ENCODE measurements at places on chromosomes 11 and 22.

GRCh38 chr11:5343474-5344335 is at the start of gene OR51B5:
Gene OR51B5 (minus strand): TSS chr11:5343524. CDS start chr11:5343524, 0 bp downstream.
- DNase-seq, result no peak

GRCh38 chr11:17653611-17654010 is 65.8 kb upstream of the MYOD1 start:
- DNase-seq, result no peak

- no peak for DNase-seq
These were observed 75.3 kb upstream of the MTNR1B start for GRCh38 chr11:92894197-92894596.

DNA sequence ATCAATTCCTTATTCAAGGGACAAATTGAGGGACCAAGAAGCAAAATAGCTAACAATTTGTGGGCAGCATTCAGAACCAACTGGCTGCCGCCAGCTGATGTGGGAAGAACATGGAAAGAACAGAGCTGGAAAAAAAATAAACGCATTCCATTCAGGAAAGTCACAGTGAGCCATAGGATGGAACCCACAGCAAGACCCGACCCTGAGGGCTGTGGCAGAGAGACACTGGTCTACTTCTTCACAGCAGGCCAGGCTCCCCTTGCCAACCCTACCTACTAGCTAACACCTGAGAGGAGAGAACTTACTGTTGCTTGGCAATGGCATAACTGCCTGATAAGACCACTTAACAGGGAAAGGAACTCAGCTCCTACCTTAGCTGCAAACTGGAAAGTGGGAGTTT is 123.5 kb upstream of the APOA1 start:
- no peak for DNase-seq

DNA sequence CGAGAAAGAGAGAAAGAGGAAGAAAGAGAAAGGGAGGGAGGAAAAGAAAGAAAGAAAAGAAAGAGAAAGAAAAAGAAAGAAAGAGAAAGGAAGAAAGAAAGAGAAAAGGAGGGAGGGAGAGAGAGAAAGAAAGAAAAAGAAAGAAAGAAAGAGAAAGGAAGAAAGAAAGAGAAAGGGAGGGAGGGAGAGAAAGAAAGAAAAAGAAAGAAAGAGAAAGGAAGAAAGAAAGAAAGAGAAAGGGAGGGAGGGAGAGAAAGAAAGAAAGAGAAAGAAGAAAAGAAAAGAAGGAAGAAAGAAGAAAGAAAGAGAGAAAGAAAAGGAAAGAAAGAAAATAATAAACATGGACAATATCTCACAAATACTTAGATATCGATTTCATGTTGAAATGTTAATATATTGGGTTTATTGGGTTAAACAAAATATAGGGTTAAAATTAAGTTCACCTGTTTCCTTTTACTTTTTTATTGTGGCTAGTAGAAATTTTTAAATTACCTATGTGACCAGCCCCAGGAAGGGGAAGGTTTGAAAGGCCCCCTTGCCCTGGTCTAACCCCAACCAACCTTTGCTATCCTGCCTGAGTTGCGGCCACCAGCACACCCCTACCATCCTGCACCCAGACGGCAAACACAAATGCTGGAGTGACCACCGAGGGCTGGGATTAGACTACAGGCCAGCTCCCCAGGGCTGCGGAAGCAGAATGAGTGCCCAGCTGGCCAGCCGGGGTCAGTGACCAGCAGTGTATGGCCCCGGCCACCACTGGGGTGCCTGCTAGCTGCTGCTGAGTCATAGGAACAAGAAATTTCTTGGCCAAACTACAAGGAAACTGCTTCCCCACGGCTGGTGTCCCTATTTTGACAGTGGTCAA is 81.0 kb upstream of the FGF3 start:
- DNase-seq, result no peak

GRCh38 chr11:120105576-120105975 is 32.3 kb downstream of the TRIM29 start:
- DNase-seq, result no peak

GRCh38 chr11:116062490-116063171 is 558.4 kb upstream of the CADM1 start:
- no peak for DNase-seq

DNA sequence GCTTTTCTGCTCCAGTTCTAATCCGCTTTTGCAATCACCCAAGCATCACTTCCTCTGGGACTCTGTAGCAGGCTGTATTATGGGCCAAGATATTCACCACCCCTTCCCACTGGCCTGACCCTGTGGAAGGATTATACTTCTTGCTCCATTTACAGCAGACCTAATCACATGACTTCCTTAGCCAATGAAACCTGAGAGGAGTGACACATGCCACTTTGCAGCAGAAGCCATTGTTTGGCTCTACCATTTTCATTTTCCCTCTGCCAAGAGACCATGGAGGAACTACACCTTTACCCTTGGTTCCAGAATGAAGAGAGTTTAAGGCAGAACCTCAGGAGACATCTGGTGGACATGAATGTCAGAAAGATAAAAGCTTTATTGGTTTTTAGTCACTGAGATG is 134.9 kb upstream of the HSD17B12 start:
- DNase-seq, result no peak

GRCh38 chr11:34243600-34244464 is 114.0 kb downstream of the ABTB2 start:
- no peak for DNase-seq

- DNase-seq, result no peak
These were observed 292.8 kb upstream of the SYN3 start for GRCh38 chr22:33350961-33351360.

GRCh38 chr11:130315354-130315970 is 745 bp upstream of the ZBTB44 start:
- DNase-seq, result peak; percentile 64

- no peak for DNase-seq
These were observed 11.6 kb upstream of the PDE2A start for GRCh38 chr11:72685560-72686480.

- DNase-seq, result no peak
These were observed 694.7 kb downstream of the NTM start for GRCh38 chr11:132064987-132065620.

DNA sequence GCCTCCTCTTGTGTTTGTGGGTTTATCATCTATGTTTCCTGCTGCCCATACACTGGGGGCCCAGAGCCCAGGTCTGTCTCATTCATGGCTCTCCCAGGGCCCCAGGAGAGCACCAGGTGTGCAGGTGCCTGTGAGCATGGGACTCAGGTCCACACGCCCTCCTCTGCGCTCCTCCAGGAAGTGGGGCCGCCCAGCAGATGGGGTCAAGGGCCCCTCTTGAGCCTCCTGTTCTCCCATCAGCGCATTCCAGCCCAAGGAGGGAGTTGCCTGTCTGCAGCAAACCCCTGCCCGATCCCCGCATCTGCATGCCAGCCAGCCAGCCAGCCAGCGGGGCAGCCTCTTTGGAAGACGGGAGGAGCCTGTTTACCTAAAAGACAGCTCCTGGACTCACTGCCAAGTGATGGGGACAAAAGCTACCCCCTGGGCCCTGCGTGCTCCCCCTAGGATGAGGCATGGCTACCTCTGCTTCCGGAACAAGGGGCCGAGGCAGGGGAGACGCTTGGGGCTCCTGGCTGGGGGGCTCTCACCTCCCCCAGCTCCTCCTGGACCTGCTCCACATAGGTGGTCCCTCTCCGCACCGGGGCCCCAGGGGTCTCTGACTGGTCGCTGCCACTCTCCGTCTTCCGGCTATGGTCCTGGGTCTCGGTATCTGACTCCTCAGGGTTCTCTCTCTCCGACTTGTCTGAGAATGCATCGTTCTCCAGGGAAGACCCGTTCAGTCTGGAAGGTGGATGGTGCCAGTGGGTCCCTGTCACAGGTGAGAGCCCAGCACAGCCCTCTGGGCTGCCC is 49.7 kb upstream of the CARS1 start:
- DNase-seq, result peak; percentile 12

GRCh38 chr11:12377824-12378593 is 638 bp downstream of the PARVA start:
- peak; percentile 25 for DNase-seq

- DNase-seq, result no peak
These were observed 142.4 kb downstream of the APIP start for GRCh38 chr11:34773826-34774225.

GRCh38 chr11:33256031-33256812 is 959 bp upstream of the HIPK3 start:
- DNase-seq, result no peak

- no peak for DNase-seq
These were observed 85.8 kb downstream of the FANCF start for GRCh38 chr11:22539821-22540256.

DNA sequence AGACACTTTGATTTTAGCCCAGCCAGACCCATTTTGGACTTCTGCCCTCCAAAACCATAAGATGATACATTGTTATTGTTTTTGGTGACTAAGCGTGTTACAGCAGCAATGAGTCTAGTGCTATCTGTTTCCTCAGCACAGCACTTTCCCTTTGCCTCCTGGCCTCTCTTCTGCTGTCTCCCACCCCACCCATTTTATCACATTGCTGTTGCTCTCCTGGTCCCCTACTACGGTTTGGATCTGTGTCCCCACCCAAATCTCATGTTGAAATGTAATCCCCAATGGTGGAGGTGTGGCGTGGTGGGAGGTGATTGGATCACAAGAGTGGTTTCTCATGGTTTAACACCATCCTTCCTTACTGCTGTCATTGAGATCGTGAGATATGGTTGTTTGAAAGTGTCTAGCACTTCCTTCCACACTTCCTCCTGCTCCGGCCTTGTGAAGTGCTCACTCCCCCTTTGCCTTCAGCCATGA is 59.8 kb upstream of the CD82 start:
- no peak for DNase-seq

- no peak for DNase-seq
These were observed 174.4 kb downstream of the MAML2 start for GRCh38 chr11:96168623-96169022.

DNA sequence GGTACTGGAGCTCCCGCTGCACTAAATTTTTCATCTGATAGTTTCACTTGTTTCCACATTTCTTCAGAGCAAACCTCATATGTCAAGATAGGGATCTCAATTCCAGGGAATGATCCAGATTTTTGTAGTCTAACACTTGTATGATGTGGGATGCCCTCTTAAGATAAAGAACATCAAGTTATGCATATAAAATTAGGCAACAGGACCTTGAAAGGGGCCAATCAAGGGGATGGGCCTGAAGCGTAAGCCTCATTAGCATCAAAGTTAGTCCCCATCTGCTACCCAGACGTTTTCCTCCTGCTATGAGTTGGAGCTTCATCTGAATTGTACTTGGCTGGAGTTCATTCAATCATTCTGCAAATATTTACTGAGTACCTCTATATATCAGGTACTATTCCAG is 17.5 kb downstream of the PDGFD start:
- no peak for DNase-seq

DNA sequence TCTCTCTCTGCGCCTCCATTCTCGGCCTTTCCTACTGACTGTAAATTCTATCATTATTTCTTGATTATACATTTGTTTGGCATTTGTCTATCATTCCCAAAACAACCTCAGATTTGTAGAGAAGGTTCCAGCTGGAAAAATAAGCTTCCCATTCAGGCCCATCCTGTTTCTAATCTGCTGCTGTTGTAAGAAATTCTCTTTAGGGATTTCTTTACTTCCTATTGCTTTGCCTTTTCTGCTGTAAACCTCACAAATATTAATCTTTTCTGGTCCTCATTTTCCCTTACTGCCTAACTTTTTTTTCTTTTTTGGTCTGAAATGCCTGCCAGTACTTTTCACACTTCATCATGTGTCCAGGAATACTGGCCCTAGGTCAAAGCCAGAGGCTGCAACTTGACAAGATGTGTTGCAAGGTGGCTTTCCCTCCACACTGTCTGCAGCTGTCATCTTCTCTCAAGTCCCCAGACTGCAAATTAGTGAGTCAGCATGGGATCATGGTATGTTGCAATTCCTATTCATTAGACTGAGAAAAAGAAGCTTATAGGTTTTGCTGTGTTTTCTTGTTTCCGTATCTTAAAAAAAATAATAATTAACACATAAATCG is 858.7 kb upstream of the CHORDC1 start:
- no peak for DNase-seq

DNA sequence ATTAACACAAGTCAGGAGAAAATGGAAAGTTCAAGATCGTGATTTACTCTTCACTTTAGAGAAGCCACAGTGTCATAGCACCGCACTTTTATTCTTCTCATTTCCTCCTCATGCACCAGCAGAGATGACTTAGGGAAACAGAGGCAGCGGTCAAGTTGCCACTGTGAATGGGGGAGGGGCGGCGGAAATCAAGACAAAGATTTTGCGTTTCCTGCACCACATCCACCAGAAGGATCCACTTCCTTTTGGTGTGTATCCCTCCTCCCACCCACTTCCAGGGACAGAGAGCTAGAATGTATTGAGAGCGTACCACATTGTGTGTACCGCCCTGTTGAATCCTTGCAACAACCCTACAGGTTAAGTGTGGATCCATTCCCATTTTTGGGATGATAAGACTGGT is 21.8 kb downstream of the TSPAN18 start:
- no peak for DNase-seq

DNA sequence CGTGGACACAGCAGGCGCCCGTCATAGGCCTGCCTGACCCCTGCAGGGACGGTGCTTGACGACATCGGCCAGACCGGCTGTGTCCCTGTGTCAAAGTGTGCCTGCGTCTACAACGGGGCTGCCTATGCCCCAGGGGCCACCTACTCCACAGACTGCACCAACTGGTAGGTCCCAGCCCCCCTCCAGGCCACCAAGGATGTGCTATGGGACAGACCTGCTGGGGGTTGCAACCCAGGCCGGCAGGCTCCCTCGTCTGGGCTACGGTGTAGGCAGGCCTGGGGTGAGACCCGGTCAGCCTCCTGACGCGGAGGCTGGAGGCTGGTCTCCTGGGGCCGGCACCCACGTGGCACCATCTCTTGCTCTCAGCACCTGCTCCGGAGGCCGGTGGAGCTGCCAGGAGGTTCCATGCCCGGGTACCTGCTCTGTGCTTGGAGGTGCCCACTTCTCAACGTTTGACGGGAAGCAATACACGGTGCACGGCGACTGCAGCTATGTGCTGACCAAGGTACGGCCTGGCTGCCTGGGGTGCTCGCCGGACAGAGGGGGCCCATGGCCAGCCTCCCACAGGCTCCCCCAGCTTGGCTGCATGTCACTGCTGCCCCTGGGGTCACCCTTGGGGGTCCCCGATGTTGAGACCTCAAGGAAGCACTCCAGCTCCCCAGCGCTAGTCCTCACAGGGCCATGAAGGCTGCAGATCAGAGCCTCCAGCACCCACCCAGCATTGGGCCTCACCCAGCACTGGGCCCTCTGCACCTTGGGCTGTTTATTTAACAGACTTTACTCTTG is 7.7 kb downstream of the MUC5AC start:
- peak; percentile 5 for DNase-seq

- no peak for DNase-seq
These were observed 48.4 kb upstream of the SYT7 start for GRCh38 chr11:61629082-61629833.

- peak; percentile 68 for DNase-seq
These were observed 195.9 kb downstream of the CSNK2A3 start for GRCh38 chr11:11157185-11157584.
